Hematopoietic multipotent progenitor cell treated with erythropoietin and hydrocortisone succinate and interleukin-3 and kit ligand, for 8 days (in vitro differentiated cells): ENCODE measurements at places on chromosomes 7 and 10.

DNA sequence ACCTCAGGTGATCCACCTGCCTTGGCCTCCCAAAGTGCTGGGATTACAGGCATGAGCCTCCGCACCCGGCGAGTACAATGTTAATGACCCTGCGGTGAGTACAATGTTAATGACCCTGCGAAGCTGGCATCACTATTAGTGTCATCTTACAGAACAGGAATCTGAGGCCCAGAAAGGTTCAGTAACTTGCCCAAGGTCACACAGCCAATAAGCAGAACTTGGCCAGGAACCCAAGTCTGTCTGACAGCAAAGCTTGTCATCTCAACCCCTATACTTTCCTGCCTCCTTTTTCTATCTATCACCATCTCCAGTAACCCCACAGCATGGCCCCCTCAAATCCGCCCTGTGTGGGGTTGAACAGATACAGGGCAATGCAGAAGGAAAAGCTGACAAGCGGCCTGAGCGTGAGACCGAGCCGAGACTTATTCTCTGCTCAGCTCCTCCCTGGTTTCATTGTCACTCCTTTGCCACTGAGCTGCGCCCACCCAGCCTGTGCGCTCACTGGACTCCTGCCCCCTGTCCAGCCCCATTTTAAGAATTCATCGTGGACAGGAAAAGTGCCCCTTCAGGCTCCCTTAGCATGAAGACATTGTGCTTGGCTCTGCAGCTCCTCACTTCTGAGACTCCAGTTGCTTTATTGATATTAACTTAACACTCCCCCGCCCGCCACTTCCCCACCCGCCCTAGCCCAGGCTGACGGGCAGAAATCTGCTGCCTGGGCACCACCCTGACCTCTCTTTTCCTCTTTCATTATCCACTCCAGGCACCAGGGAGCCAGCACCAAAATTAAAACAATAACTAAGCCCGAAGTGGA, 58.1 kb upstream of the LBX1 start:
- no peak for DNase-seq

GRCh38 chr7:28891192-28891875, 66.8 kb downstream of the TRIL start:
- no peak for DNase-seq

DNA sequence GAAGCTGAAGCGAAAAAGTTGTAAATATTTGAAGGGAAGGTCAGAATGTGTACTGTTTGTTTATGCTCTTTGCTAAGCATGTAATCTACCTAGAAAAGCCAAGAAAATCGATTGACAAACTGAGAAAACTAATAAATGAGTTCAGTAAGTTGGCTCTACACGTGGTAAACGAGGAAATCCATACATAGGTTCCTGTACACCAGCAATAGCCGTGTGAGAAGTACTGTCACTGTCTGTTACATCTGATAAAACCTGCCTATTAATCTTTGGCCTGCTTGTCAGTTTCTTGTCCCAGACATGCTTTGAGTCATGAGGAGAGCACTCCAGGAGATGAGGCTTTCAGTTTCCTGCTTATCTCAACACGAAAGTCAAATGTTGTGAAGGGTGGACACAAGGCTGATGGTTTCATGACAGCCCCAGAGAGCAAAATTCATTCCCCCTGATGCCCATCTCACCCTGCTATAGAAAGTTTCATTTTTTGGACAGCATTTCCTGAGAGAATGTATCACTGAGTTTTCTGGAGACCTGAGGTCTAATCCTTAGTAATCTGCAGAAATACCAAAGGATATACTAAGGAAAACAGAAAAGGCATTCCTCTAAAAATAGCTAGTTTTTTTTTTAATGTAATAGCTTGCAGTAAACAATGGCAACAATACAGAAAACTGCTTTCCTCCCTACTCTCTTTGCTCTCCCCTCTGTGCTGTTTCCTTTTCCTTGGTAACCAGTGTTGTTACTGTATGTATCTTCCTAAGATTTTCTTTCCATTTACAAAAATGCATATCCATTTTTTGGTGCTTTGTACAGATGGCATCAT, 18.8 kb downstream of the BMPR1A start:
- DNase-seq, result peak; percentile 83

- DNase-seq, result no peak
Observed at GRCh38 chr7:124992851-124993562, 63.4 kb upstream of the POT1 start.

DNA sequence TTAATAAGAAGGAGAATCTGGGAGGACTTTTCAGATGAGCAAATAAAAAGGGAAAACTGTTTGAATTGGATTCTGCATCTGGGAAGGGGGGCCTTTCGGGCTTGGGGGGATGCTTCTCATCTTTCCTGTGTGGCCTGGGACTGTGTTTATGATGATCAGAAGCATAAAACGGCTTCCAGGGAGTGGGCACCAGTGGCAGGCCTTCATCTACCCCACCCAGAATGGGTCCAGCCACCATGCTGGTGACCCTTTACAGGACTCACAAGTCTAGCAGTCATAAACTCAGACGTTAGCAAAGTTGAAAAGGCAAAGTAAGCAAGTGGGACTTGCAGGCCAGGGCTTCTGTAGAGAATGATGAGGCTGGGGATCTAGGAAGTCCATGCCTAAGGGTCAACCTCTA, 198.3 kb upstream of the ZMIZ1 start:
- no peak for DNase-seq

- no peak for DNase-seq
Observed at GRCh38 chr7:102864958-102865357, 47.8 kb upstream of the LRRC17 start.

GRCh38 chr7:17965603-17966002, 25.3 kb upstream of the SNX13 start:
- no peak for DNase-seq

DNA sequence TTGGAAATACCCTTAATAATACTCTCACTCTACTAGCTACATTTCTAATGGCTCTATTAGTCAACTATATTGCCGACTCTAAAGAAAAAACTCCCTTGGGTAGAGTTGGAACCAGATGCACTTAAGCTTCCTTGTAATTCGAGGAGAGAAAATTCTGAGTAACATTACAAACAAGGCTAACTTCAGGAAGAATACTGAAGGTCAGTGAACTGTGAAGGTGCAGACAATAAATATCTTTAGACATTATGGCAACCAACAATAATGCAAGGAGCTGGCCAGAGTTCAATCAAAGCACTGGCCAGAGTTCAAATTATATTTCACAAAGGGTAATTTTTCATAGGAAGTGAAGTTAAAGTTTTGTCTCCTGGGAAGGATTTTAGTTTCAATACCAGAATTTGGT, 40.7 kb upstream of the MRLN start:
- no peak for DNase-seq

DNA sequence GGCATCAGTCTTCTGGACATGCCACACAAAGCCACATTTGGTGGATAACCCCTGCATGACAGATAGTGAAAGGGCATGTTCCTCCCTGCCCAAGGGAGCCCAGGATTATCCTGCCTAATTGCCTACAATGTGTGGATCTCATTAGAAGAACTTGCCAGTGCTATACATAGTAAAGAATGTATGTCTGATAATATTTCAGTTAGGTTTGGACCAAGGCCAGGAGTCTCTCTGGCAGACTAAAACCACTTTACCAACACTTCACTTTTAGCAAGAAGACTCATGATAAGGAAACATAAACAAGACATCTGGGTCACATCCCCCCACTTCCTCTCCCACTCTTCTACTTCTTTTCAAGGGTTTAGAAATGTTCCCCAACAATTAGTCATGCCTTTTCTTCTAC, 196.7 kb downstream of the MTERF1 start:
- peak; percentile 92 for DNase-seq

- DNase-seq, result no peak
Observed at GRCh38 chr7:1736484-1736817, 66.4 kb downstream of the ELFN1 start.

- peak; percentile 3 for DNase-seq
Observed at GRCh38 chr10:125162120-125162931, 2.0 kb upstream of the CTBP2 start.

DNA sequence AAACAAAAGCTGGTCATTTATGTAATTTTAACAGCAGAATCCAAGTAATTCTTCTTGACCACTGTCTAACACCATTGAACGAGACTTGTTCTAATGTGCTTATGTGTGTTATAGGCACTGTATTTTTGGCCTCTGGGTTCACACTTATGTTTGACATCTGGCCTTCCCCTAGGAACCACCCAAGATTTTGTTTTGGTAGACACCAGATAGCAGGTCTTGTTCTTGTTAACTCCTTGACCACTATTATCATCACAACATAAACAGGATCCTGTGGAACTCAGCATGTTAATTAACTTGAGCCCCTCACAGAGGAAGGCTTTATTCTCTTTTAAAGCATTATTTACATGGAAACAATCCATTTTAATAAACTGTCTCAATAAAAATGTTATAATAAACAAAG, 167.7 kb downstream of the SEMA3D start:
- DNase-seq, result no peak

DNA sequence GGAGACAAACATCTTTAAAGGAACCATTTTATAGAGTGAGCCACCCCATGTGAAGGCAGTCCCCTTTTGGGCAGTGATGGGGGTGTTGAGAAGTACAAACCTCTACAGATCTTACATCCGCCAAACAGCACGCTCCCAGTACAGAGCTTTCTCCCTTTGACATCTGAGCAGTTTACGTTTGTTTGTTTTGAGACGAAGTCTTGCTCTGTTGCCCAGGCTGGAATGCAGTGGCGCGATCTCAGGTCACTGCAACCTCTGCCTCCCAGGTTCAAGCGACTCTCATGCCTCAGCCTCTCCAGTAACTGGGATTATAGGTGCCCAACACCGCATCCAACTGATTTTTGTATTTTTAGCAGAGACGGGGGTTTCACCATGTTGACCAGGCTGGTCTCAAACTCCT, 128.9 kb downstream of the CCDC3 start:
- DNase-seq, result no peak

- no peak for DNase-seq
Observed at GRCh38 chr10:129438024-129438423, 29.0 kb upstream of the MGMT start.

DNA sequence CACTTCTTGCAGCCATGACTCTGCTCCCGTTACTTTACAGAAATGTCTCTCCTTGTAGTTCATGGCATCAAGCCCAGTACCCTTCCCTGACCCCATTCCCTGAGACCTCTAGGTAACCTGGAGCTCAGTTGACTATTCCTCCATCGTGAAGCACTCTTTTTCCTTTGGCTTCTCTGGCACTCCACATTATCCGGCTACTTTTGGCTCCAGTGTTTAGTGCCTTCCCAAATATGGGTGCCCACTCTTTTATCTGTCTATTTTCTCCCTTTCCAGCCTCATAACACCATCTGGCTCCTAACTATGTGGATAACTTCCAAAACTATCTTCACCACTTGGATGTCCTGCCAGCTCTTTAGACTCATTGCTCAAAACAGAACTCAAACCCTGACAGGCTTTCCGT, 744.7 kb upstream of the GALNT17 start:
- DNase-seq, result no peak

- DNase-seq, result no peak
Observed at GRCh38 chr7:140219672-140220524, 43.1 kb upstream of the KDM7A start.

DNA sequence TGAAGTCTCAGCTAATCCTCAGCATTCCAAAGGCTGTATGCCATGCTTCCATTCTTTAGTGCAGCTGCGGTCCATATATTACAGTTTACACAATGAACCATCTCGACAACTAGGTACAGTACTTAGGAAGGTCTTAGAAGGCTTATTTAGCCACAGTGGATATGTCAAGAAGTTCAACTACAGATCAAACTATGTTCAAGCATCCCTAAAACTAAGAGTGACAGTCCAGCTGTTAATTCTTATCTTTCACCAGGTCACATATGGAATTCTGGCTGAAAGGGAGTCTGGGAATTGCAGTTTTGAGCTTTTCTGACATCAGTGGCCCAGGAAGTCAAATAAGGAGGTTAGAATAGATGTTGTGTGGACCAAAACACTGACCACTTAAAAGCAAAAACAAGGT, 106.8 kb downstream of the SDHAF3 start:
- no peak for DNase-seq

GRCh38 chr10:79941585-79942210, 7.2 kb downstream of the SFTPD start:
- no peak for DNase-seq

- DNase-seq, result no peak
Observed at GRCh38 chr7:98321301-98321700, 39.8 kb downstream of the BRI3 start.

DNA sequence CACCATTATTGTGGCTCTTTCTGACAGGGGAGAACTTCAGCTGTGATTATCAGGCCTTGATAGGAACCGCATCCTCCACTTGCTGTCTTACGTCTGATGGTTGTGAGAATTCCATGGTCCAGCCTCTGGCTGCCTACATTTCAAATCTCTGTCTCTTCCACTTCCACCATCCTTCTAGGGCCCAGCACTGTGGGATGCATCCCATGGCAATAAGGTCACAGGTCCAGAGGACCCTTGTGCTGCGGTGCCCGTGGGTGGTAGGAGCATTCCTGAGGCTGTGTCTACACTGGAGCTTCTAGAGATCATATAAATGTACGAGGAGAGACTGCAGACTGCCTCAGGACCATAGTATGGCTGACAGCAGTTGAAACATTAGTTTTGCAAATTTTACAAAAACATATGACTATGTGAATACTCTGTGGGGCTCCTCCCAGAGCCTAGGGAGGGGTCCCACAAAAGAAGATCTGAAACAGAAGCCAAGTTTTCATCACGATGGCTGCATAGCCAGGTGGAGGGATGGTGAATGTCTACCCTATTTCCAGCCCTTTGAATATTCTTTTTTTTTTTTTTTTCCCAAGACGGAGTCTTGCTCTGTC, 11.8 kb downstream of the CALML3 start:
- no peak for DNase-seq

GRCh38 chr7:88001744-88002530, 67.9 kb downstream of the ADAM22 start:
- DNase-seq, result no peak

DNA sequence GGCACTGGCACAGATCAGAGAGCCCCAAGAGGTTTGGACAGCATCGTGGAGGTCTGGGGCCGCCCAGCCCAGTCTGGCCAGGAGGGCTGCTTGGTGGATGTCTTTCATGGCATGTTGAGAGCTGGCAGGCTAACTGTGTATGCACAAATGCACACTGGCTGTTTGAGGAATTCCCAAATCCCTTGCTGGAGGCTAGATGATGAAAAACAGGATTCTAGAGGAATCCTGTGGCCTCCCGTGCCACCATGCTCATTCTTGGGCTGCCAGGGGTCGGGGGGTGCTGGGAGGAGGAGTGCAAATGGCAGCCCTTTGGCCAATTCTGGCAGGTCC, 26.5 kb downstream of the LEP start:
- DNase-seq, result no peak

GRCh38 chr7:140036224-140036962, 26.4 kb downstream of the PARP12 start:
- DNase-seq, result peak; percentile 36

DNA sequence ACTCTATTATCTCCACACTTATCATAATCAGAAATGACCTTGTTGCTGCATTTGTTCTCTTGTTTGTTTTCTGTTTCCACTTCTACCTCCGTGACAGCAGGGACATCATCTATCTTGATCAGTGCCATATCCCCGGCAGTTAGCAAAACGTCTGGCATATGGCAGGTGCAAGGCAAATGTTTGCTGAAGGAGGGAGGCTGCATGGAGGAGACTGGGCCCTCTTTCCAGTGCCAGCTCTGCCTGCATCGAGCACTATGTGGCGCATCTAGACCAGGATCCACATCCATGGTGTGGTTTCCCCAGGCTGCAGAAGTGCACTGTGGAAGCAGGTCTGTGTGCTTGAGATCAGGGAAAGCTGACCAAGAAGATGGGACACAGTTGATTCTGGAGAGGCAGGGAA, 181.2 kb downstream of the KCNMA1 start:
- no peak for DNase-seq

GRCh38 chr7:105304040-105304895, 84.5 kb downstream of the SRPK2 start:
- DNase-seq, result no peak
